Trophoblast cell (in vitro differentiated cells and primary cell): ENCODE measurements at places on chromosomes 7 and 10.

DNA sequence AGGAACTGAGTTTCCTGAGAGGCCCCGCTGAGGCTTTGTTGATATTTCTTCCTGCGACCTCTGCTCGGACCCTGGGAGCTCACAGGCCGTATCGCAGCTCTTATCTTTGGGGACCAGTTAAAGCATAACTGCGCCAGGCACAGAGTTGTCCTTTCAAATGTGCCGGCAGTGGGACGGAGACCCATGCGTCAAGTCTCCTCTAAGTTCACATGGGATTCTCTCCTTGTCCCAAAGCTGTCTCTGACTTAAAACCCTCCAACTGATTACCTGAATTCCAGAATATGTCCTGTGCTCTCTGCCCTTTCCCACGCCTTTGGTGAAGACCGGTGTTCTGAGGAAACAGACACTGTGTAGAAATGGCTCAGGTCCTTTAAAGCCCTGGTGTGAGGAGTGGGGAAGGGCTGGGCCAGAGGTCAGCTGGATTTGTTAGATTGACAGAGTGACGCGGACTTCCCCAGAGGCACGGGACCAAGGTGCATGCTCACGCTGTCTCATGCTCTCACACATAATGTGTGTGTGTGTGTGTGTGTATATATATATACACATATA is 169.8 kb downstream of the EGFR start:
- H3K4me1 ChIP-seq, result peaks cover 9% of the 10 kb centered on the region
- no peak overlapping the region for H3K4me3 ChIP-seq
- H3K27ac ChIP-seq, result no peak overlapping the region
- no peaks in the 10 kb centered on the region for H3K27me3 ChIP-seq
- peak; percentile 33 for DNase-seq
- peaks cover 24% of the 10 kb centered on the region for H3K36me3 ChIP-seq

DNA sequence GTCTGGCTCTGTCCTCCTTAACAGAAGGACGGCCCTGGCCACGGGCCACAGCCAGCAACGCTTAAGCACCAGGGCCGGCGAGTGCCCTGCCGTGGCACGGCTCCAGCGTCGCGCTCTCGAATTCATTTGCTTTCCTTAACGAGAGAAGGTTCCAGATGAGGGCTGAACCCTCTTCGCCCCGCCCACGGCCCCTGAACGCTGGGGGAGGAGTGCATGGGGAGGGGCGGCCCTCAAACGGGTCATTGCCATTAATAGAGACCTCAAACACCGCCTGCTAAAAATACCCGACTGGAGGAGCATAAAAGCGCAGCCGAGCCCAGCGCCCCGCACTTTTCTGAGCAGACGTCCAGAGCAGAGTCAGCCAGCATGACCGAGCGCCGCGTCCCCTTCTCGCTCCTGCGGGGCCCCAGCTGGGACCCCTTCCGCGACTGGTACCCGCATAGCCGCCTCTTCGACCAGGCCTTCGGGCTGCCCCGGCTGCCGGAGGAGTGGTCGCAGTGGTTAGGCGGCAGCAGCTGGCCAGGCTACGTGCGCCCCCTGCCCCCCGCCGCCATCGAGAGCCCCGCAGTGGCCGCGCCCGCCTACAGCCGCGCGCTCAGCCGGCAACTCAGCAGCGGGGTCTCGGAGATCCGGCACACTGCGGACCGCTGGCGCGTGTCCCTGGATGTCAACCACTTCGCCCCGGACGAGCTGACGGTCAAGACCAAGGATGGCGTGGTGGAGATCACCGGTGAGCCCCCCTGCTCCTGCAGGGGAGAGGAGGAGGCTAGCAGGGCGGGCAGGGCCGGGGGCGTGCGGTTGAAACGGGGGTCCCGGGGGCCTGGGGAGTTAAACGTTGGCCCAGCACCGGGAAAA is at the start of gene HSPB1:
Gene HSPB1 (plus strand): TSS at position 327 of the 855 bp plus-strand sequence. CDS start 40 bp downstream, at position 367.
- DNase-seq, result peak; percentile 91
- peaks cover 8% of the 10 kb centered on the region for H3K36me3 ChIP-seq
- no peaks in the 10 kb centered on the region for H3K27me3 ChIP-seq
- H3K27ac ChIP-seq, result peak within 1 kb of the TSS; percentile 83
- H3K4me3 ChIP-seq, result peak within 1 kb of the TSS; percentile 83
- peaks cover 19% of the 10 kb centered on the region for H3K4me1 ChIP-seq

DNA sequence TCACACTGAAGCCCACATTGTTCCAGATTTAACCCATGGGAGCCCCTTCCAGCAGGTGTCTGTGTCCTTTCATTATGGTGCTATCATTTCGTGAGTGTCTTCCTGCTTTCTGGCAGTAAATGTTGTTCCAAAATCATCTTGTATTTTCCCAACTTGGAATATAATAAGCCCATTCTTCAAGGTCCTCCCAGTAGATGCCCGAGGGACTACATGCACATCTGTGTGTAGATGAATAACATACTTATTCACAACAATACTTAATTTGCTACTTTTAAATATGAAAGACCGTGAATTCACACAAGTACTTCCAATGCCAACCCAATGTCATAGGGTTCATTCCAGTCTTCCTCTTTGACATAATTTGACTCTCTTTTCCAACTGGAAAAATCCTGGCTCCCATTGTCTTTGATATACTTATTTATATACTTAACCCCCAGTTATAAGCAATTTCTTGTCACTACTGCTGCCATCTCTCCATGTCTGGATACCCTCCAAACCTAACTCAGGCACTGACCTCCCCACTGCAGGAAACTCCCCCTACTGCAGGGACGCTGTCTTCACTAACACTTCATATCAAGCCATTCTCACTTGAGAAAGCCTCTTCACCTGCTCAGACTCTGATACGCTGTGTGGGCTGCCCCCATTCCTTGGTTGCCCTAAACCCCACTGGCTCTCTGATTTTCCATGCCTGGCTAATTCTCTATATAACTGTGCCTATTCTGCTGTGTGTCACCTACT is 1119.2 kb downstream of the CNTNAP2 start:
- no peaks in the 10 kb centered on the region for H3K27me3 ChIP-seq
- DNase-seq, result no peak
- H3K4me3 ChIP-seq, result no peak overlapping the region
- no peaks in the 10 kb centered on the region for H3K36me3 ChIP-seq
- H3K27ac ChIP-seq, result no peak overlapping the region

GRCh38 chr10:8719971-8720370 is 665.5 kb downstream of the GATA3 start:
- DNase-seq, result no peak
- H3K4me1 ChIP-seq, result no peaks in the 10 kb centered on the region
- no peak overlapping the region for H3K4me3 ChIP-seq
- no peaks in the 10 kb centered on the region for H3K36me3 ChIP-seq
- no peaks in the 10 kb centered on the region for H3K27me3 ChIP-seq
- no peak overlapping the region for H3K27ac ChIP-seq
